ENCODE measurements at places on chromosomes 7 and 10.

GRCh38 chr10:89327803-89328441 lies at the start of gene IFIT3:
Gene IFIT3 (plus strand): TSS chr10:89327997. CDS start chr10:89328074, 77 bp downstream.
- DNase-seq: peak; percentile 85

GRCh38 chr7:34156336-34156735 lies 251.0 kb downstream of the BMPER start:
- no peak for DNase-seq

GRCh38 chr7:608361-608760 lies 88.7 kb upstream of the PDGFA start:
- DNase-seq: no peak

- no peak for DNase-seq
Measured at GRCh38 chr7:23938937-23939552, 229.0 kb downstream of the STK31 start.

GRCh38 chr7:500521-501420 lies 18.9 kb downstream of the PDGFA start:
- no peak for DNase-seq

DNA sequence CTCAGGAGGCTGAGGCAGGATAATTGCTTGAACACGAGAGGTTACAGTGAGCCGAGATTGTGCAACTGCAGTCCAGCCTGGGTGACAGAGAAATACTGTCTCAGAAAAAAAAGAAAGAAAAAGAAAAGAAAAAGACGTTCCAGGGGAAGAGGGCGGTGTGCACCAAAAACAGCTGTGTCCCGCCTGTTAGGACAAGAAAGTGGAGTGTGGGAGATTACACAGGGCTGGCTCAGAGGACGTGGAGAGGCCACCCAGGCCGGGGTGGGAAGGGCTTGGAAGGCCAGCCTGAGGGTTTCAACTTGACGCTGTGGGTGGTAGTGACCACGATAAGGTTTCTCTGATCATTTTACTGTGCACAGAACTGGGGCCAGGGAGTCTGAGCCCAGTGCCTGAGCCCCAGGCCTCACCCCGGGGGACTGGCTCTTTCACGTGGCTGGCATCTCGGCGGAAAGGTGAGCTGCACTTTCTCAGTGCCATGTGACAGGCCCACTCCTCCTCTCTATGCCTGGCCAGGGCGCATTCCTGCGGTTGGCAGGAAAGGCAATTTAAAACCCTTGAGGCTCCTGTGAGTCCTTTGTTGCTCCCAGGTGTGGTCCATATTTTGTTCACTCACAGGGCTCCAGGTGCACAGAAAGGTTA lies 13.9 kb downstream of the RHBDD2 start:
- DNase-seq: no peak

GRCh38 chr7:45982907-45983719 lies 62.0 kb upstream of the IGFBP3 start:
- no peak for DNase-seq

DNA sequence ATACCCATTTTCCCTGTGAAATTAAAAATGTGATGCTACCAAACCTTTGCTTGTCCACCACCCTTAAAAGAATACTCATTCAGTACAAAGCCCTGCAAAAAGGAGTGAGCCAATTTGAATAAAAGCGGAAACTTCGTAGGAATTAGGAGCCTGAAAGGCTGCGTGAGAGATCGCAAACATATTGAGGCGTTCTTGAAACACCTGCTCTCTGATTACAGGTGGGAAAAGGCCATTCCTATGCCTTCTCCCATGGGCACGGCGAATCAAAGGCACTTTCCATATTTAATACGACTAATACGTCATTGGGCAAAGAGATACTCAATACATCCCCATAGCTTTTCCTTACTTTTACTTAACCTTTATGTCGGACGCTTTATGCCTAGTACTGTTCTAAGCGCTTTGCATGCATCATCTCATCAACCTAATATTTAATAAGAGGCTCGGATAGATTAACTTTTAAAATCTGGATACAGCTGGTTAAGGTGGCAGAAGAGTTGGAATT lies 30.9 kb upstream of the KMT2E start:
- no peak for DNase-seq

DNA sequence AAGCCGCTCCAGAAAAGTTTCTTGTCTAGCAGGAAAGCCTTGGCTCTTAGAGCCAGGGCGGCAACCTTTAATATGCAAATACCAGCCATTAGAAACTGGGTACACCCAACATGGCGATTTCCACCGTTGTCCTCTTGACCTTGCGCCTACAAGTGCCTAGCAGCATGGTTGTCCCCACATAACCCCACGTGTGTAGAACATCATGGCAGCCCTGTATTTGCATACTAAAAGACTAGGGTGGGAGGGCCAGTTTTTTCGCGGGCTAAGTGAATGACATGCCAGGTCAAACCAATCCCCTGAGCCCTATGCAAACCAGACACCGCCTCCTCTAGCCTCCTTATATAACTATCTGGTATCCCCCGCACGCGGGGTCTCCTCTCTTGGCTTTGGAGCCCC lies 58.4 kb upstream of the FZD8 start:
- no peak for DNase-seq

DNA sequence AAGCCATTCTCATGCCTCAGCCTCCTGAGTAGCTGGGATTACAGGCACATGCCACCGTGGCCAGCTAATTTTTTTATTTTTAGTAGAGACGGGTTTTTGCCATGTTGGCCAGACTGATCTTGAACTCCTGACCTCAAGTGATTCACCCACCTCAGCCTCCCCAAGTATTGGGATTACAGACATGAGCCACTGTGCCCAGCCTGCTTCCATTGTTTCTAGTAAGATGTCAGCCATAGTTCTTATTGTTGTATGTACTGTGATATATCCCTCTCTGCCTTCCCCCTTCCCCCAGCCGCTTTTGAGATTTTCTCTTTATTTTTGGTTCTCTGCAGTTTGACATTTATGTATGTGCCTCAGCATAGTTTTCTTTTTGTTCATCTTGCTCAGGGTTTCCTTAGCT lies 87.9 kb upstream of the KLF14 start:
- DNase-seq: no peak

DNA sequence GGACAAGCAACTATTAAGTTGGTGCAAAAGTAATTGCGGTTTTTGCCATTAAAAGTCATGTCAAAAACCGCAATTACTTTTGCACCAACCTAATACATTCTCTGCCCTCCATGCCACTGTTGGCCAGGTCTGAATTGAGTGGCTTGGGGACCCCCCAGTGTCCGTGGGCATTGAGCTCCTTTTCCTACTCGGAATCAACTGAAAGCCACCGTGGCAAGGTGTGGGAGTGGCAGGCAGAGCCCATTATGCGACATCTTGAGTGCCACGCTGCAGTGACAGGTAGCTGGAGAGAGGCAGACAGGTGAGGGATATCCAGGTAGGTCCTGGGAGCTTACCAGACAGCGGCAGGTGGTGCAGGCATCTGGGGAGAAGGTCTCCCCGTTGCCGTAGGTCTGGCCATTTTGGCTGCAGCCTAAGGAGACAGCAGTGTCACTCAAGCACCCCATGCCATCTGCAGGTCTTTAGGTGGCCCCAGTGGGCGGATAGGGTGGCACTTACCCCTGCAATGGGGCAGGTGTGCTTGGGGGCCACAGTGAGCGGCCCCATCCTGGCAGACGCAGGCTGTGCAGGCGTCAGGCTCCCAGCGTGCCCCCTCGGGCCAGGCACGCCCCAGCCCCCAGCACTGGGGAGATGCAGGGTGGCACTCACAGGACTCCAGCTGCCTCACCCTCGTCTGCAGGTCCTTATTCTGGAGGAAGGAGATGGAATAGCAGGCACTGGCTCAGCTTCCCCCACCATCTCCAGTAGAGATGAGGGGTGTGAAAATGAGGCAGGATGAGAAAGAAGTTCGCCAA lies 3.5 kb downstream of the KCP start:
- DNase-seq: peak; percentile 50

DNA sequence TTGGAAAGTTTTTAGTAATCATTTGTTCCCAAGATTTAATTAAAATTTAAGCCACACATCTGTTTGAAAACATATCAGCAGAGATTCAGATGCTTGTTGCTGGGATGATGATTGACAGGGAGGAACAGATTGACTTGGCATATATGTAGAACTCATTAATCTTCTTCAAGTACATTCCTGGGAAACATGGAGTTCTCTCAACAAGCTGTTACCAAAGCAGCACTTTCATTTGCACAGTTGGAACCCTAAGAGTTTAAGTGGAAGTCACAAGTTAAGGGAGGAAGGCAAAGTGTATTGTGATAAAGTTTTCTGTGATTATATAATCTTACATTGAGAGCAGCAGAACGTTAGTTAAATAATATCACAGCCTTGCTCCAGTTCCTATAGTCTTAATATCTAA lies 485.4 kb upstream of the CELF2 start:
- no peak for DNase-seq

GRCh38 chr7:70608229-70608628 lies 523.7 kb upstream of the GALNT17 start:
- no peak for DNase-seq

DNA sequence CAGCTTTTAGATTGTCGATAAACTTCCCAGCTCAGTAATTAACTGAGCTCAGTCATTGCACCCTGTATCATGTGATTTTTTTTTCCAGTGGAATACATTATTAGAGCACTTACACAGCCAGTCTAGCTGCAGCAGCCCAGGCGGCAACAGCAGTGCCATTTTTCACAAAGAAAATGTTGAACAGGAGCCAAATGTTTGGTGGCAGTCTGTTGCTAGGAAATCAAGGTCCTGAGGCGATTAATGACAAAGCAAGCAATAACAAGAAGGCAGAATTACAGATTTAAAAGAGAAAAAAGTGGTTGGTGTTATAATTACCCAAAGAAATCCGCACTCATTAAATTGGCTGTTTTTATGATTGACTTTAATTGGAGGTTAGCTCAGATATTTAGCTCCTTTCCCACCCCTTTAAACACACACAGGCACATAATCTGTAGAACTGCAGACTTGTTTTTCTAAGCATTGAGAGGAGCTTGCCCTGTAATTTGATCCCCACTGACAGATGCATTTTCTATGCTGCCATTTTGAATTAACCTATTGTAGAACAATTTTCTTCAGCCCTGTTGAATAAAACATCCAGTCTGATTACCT lies 267.4 kb downstream of the ADK start:
- no peak for DNase-seq

- DNase-seq: peak; percentile 63
Measured at GRCh38 chr10:58385784-58386112, 538 bp downstream of the TFAM start.

- DNase-seq: no peak
Measured at GRCh38 chr7:42174391-42174912, 62.6 kb downstream of the GLI3 start.

- no peak for DNase-seq
Measured at GRCh38 chr7:26397332-26397731, 105.7 kb downstream of the SNX10 start.

DNA sequence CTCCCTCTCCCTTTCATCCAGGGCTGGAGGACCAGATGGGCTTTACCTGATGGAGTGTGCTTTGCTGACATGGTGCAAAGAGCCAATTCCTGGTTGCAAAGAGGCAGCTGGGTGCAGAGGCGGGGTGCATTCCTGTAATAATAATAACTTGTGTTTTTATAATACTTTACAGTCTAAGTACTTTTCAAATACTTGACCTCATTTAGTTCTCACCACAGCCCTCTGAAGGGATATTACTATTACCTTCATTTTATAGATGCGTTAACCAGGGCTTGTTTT lies 70.4 kb downstream of the TCF7L2 start:
- no peak for DNase-seq

GRCh38 chr10:132163278-132163765 lies 23.4 kb upstream of the DPYSL4 start:
- no peak for DNase-seq

DNA sequence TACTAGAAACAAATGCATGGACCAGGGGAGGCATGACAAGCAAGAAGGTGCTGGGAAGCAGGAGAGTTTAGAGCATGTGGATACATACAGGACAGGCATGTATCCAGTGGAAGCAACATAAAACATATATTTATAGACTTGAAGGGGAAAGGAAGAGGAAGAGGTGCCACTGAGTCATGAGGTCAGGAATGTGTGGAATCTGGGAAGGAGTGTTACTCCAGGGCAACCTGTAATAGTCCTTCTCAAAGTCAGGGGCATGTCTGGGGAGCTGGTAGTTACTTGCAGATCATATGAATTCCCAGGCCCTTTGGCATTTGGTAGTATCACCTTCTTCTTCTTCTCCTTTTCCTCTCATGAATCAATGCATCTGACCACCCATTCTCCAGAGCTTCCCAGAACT lies 246.6 kb downstream of the XPNPEP1 start:
- DNase-seq: no peak

- DNase-seq: no peak
Measured at GRCh38 chr7:117325836-117326235, 3.0 kb upstream of the WNT2 start.

DNA sequence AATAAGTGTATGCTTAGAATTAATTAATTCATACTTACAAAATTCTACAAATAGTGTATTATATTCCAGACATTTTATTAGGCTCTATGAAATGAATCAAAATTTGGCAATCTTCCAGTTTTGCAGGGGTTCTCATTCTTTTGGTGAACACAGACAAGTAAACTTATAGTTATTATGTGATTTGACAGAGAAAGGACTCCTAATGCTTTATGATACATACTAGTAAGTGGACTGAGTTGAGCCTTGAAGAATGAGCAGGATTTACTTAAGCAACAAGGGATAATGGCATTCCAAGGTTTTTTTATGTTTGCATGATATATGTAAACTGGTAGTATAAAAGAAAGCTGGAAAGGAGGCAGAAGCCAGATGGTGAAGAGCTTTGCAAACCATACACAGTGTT lies 145.7 kb upstream of the FERD3L start:
- no peak for DNase-seq

DNA sequence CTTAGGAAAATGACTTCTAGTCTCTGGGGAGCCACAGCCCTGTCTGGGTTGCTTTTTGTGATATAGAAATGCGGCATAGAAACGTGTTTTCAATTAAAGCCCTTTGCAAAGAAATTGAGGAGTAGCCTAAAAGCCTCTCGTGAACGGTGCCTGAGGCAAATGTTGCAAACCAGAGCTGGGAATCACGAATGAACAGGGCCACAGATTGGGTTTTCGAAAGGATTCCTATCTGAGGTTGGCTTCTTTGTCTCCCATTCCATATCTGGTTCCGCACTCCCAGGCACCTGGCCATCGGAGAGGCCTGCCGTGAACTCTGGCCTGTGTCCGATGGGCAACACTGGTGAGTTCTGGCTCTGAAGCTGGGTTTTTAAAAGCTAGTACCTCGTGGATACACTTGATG lies 221.6 kb downstream of the TCF7L2 start:
- DNase-seq: no peak

DNA sequence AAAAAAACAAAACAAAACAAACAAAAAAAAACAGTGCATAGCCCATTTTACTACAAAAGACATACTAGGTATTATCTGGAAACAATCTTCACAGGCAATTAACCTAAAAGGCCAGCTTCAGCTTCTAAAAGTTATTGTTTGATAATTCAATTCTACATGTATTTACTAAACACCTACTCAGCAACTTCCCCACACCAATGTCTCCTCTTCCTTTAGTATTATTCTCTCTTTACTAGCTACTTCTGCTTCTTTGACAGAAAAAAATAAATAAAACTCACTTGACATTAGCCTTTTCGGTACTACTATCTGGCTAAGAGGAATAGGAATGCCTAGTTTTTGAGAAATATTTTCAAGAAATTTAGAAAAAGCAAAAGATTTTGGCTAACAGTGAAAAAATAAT lies 2.8 kb downstream of the TM9SF3 start:
- no peak for DNase-seq

All from ascending aorta (tissue), 2 donors.